Stimulated activated CD4-positive, alpha-beta T cell treated with anti-CD3 and anti-CD28 coated beads, Interleukin-12 subunit alpha, Interleukin-12 subunit beta, amount 100 ng/mL, for 48 hours (primary cell): ENCODE measurements at places on chromosomes 7 and 10.

GRCh38 chr10:114547514-114547913 lies 110.6 kb downstream of the ABLIM1 start:
- DNase-seq = no peak

GRCh38 chr7:37683246-37684120 lies at the start of gene GPR141:
Gene GPR141, plus strand, starts transcription at chr7:37683766. Its CDS starts 56,628 bp downstream, at chr7:37740394.
- DNase-seq = no peak

DNA sequence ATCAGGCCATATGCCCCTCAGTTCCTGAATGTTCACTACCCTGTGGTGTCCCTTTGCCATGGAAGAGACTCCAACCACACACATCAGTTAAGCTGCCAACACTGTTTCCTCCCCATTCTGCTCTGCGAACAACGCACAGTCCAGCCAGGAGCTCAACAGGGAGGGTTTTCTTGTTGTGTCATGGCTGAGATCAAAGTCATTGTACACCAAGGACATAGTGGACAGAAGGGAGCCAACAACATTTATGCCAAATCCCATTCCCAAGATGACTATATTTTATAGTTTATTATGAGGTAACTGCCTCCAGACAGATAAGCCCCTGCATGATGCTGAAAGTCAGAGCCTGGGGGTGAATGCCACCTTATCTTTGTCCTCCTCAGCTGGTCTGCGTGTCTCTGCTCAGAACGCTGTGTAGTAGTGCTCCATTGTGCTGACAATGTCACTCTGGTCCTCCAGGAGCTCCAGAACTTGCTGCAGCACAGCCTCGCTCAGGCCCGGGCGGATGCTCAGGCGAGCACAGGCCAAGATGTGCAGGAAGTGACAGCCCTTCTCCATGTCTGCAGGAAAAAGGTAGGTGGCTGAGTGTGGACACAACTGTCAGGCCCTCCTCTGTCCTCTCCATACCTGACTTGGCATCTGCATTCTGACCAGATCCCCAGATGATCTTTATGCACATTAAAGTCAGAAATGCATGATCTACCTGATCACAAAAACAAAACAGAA lies 27.1 kb upstream of the SH3PXD2A start:
- DNase-seq = no peak

DNA sequence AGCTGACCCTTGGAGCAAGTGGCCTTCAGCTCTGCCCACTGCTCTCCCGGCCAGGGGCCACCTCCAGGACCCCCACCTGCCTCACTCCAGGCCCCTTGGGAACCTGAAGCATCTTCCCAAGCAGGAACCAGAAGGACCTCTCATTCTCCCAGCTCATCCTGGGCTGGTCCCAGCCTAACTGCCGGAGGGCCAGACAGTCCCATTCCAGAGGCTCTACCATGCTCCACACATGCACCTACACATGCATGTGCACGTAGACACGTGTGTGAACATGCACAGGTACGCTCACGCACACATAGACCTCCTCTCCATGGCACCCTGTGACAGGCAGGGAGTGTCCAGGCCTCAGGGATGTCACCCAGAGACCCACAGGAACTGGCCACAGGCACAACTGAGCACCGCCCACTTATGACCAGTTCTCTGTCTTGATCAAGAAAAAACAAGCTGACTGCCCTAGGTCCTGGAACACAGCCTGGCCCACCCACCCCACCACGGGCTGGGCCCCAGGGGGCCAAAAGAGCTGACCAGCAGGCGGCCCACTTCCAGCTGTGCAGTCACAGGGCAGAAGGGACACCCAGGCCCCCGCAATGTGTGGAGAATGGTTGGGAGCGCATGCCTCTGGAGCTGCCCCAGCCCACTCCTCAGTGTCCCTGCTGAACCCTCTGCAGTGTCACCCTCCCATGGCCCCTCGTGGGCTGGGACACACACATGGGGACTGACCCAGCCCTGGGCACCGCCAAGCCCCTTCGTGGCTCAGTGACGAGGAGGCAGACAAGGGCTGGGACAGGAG lies 43.4 kb downstream of the CAMK2B start:
- no peak for DNase-seq

DNA sequence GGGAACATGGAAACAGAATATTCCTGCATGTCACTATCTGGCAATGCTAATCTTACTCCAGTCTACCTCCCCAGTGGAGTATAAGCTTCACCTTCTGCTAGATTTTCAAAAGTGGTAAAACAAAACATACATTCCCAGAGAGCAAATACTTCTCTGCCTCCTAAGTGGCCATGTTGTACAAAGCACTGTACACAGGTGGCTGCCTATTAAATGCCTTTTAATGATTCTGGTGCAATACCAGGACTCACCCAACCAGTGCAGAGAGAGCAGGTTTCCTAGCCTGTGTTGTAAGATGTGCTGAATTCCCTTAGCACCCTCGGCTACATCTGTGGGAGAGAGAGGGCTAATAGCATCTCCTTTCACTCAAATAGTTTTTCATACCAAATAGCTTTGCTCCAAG lies 684.3 kb upstream of the NRP1 start:
- DNase-seq = no peak
